Mammary epithelial cell (primary cell): ENCODE measurements at places on chromosomes 4 and X.

- peak; percentile 48 for DNase-seq
Measured at GRCh38 chrX:13891377-13892140, 74.7 kb upstream of the GPM6B start.

GRCh38 chr4:110540581-110540980 is 64.6 kb downstream of the ENPEP start:
- DNase-seq = no peak

GRCh38 chr4:151014521-151015458 is at the start of gene LRBA:
TSS of gene LRBA (minus strand) at chr4:151015284. CDS start at chr4:151014642, 642 bp downstream.
- peak; percentile 89 for DNase-seq

- DNase-seq = no peak
Measured at GRCh38 chr4:153081006-153081580, 123.2 kb upstream of the TRIM2 start.

DNA sequence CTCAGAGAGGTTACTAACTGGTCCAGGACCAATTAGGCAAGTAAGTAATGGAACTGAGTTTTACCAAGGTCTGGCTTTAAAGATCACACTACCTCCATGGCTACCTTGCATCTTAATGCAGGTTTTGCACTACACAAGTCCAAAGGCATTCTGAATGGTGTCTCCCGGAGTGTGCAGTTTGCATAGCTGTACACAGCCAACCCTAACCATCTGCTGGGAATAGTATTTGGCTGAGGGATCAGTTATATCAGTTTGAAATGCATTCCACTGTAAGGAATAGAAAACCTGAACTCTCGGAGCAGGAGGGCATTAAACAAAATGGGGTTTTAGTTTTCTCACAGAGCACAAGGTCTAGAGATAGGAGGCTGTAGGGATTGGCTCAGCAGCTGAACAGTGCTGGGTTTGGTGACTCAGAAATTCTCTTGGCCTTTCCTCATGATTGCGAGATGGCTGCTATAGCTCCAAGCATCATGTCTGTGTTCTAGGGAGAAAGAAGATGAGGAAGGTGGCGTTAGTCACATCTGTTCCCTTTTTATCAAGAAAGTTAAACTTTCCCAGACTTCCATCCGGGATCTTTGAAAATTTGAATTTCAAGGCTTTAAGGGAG is 177.1 kb downstream of the NHS start:
- peak; percentile 50 for DNase-seq

- no peak for DNase-seq
Measured at GRCh38 chr4:168787334-168787733, 222.7 kb downstream of the CBR4 start.

- no peak for DNase-seq
Measured at GRCh38 chr4:158236304-158237030, 26.2 kb downstream of the TMEM144 start.

GRCh38 chrX:96361844-96362243 is 322.8 kb upstream of the DIAPH2 start:
- DNase-seq = peak; percentile 69

GRCh38 chr4:82104578-82104977 is 269.2 kb downstream of the HNRNPD start:
- DNase-seq = no peak
